Camera-type eye (tissue), 1 donor: ENCODE measurements at places on chromosomes 2 and 18. TPM values are rescaled to one million over a fixed set of nuclear protein-coding genes. Genes with fewer than 3 reads are reported as not detected.

Gene HOXD9
- total RNA-seq = 1.0 TPM

Gene ITPRIPL1
- 5.7 TPM for total RNA-seq

Gene DYNAP
- not detected for total RNA-seq

Gene FEV
- total RNA-seq = not detected

Gene CGREF1
- total RNA-seq = 12.1 TPM

Gene SPRED2
- total RNA-seq = 19.0 TPM

Gene CNGA3
- total RNA-seq = 9.7 TPM

Gene FAM228A
- total RNA-seq = 1.6 TPM

Gene TRIM54
- total RNA-seq = 4.7 TPM

Gene GPR17
- 0.49 TPM for total RNA-seq

Gene CFAP65
- not detected for total RNA-seq

Gene C1QL2
- 4.1 TPM for total RNA-seq

Gene IMPA2
- 28.3 TPM for total RNA-seq

Gene GRHL1
- total RNA-seq = 12.4 TPM

Gene TWIST2
- 12.3 TPM for total RNA-seq

Gene KIAA1328
- 37.8 TPM for total RNA-seq

Gene RNF181
- total RNA-seq = 67.1 TPM

Gene FOXI3
- total RNA-seq = 7.1 TPM

Gene GALNT14
- total RNA-seq = 2.2 TPM

Gene APCDD1
- 26.8 TPM for total RNA-seq

Gene SLC5A7
- 1.1 TPM for total RNA-seq

Gene HES6
- total RNA-seq = 59.3 TPM

Gene ITGB6
- 12.7 TPM for total RNA-seq
